ENCODE measurements at places on chromosomes 16 and 17. TPM values are rescaled to one million over a fixed set of nuclear protein-coding genes. Genes with fewer than 3 reads are reported as not detected.
A peak's percentile ranks its signal among the peaks of the same experiment; 100 is the strongest.

DNA sequence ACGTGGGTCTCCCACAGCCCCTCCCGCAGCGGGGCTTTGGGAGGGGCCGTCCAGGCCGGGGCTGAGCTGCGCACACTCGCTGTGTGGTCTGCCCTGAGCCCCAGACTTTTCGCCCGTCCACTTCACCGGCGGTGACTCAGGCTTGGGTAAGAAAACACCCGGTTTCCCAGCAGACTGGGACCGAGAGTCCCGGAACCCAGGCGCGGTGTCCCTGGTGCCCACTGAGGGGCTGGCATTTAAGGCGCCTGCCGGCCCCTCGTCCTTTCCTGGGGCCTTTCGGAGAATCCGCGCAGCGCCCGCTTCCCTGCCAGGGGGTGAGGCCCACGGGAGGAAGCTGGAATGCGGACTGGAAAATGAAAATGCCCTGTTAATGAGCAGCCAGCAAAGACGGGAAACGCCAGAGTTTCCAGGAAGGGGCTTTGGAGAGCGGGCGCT is 100.3 kb downstream of the C16orf95 start:
- no peaks in the 10 kb centered on the region for H3K4me1 ChIP-seq
- no peak for DNase-seq
- no peaks in the 10 kb centered on the region for H3K27me3 ChIP-seq
- H3K4me3 ChIP-seq: no peak overlapping the region

DNA sequence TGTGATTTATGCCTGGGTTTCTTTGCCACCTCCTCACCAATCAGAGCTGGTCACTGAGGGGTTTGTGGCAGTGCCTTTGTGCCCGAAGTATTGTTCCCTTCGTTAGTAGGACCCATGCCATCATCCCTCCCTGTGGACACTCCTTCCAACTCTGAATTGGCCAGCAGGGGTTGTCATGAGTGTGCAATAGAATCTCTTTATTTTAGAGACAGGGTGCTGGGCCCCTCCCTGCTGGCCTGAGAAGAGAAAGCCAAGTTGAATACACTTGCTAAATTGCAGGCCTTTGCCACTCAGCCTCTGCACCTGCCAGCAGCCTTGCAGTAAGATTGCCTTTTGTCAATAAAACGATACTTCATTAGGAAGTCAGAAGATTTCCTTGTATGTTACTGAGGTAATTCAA is 40.7 kb upstream of the SLC12A3 start:
- no peak overlapping the region for H3K4me3 ChIP-seq
- no peak overlapping the region for H3K27ac ChIP-seq
- H3K27me3 ChIP-seq: no peaks in the 10 kb centered on the region
- no peak for DNase-seq

DNA sequence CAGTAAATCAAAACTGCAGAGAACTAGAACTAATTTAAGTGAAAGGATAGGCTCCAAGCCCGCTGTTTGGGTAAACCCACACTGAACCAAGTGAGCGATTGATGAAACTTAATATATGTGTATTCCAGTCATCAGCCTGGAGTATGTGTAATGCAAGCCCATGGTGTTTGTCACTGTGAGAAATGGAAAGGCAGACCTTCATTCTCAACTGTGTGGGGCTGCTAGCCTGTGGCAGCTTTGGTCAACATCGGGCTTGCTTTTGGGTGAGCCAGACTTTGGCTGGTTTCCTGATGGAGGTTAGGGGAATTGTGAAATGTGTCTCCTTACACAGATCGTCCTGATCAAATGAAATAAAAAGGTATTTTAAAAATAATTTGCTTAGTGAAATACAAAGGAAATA is 279.9 kb downstream of the IRX3 start:
- no peak overlapping the region for H3K27ac ChIP-seq
- no peak for DNase-seq
- no peaks in the 10 kb centered on the region for H3K27me3 ChIP-seq
- no peaks in the 10 kb centered on the region for H3K4me1 ChIP-seq

DNA sequence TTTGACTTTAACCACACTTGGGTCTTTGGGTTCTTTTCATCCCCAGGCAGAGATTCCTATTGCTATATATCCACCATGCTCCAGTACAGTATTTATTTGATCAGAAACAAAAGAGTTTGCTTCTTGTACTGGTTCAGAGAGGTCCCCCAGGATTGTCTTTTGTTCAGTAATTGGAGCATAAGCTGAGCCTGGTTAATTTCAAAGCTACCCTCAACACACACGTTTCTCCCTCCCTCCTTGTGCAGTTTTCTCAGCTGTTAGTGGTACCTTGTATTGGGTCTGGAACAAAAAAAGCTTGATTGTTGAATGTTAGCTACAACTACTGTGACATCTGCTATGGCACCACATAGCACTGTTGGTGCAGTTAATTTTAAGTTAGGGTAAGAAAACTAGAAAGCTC is 50.0 kb downstream of the NUP93 start:
- no peaks in the 10 kb centered on the region for H3K36me3 ChIP-seq
- H3K4me1 ChIP-seq: peaks cover 18% of the 10 kb centered on the region
- H3K27ac ChIP-seq: no peak overlapping the region
- no peak for DNase-seq
- H3K4me3 ChIP-seq: no peak overlapping the region

- DNase-seq: no peak
- H3K4me3 ChIP-seq: no peak overlapping the region
- no peaks in the 10 kb centered on the region for H3K4me1 ChIP-seq
- H3K36me3 ChIP-seq: peaks cover 86% of the 10 kb centered on the region
- no peak overlapping the region for H3K27ac ChIP-seq
- no peaks in the 10 kb centered on the region for H3K27me3 ChIP-seq
Measured at GRCh38 chr16:2936436-2937011, 24.8 kb downstream of the FLYWCH1 start.

DNA sequence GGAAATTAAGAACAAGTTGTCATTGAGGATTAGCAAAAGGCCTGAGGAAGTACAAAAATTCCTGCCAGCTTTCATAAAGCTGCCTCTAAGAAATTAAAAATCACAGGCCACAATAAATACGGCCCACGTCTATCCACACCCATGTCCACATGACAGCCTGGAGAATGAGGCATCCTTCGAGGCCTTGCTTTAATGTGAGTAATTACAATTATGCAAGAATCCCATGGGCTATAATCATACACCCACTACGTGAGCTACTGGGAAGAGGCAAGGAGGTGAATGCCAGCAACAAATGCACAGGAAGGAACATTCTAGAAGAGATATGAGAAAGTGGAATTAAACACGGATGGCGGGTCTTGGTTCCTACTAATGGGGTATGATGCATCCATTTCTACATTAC is 65.4 kb upstream of the ZFHX3 start:
- H3K4me3 ChIP-seq: no peak overlapping the region
- no peak for DNase-seq
- no peaks in the 10 kb centered on the region for H3K36me3 ChIP-seq

- H3K4me3 ChIP-seq: no peak overlapping the region
- H3K36me3 ChIP-seq: no peaks in the 10 kb centered on the region
- no peaks in the 10 kb centered on the region for H3K27me3 ChIP-seq
- DNase-seq: no peak
- no peak overlapping the region for H3K27ac ChIP-seq
- H3K4me1 ChIP-seq: no peaks in the 10 kb centered on the region
Measured at GRCh38 chr17:65072660-65073071, 16.1 kb upstream of the GNA13 start.

GRCh38 chr16:11180489-11180888 is 75.5 kb downstream of the SOCS1 start:
- H3K27me3 ChIP-seq: no peaks in the 10 kb centered on the region
- no peak overlapping the region for H3K4me3 ChIP-seq
- H3K27ac ChIP-seq: no peak overlapping the region
- peaks cover 28% of the 10 kb centered on the region for H3K36me3 ChIP-seq
- no peaks in the 10 kb centered on the region for H3K4me1 ChIP-seq

DNA sequence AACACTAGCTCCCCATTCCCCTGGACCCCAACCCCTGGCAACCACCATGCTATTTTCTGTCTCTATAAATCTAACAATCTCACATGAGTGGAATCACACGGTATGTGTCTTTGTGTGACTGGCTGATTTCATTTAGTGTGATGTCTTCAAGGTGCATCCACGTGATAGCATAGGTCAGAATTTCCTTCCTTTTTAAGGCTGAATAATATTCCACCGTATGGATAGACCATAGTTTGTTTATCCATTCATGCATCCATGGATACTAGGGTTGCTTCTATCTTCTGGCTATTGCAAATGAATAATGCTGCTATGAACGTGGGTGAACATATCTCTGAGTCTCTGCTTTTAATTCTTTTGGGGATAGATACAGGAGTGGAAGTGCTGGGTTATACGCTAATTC is 43.9 kb downstream of the TMEM235 start:
- no peaks in the 10 kb centered on the region for H3K4me1 ChIP-seq
- H3K27ac ChIP-seq: peak overlapping the region; percentile 4
- no peaks in the 10 kb centered on the region for H3K36me3 ChIP-seq

DNA sequence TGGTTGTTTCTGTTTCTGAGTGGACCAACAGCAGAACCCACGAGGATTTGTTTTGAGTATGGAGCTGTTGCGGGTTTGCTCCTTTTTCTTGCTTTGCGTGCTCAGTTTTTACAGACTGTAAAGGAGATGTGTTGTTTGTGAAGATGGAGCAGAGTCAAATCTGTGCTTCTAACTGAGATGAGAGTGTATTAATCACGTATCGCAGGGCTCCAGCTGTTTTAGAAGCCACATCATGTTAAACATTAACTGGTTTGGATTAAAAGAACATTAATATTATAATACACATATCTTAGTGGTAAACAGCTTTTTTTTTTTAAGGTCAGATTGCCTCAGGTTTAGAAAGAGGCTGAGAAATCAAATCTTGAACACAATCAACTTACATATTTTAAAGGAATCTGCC is 69.4 kb downstream of the YPEL2 start:
- no peaks in the 10 kb centered on the region for H3K36me3 ChIP-seq
- no peak overlapping the region for H3K4me3 ChIP-seq
- H3K4me1 ChIP-seq: no peaks in the 10 kb centered on the region
- no peak for DNase-seq

DNA sequence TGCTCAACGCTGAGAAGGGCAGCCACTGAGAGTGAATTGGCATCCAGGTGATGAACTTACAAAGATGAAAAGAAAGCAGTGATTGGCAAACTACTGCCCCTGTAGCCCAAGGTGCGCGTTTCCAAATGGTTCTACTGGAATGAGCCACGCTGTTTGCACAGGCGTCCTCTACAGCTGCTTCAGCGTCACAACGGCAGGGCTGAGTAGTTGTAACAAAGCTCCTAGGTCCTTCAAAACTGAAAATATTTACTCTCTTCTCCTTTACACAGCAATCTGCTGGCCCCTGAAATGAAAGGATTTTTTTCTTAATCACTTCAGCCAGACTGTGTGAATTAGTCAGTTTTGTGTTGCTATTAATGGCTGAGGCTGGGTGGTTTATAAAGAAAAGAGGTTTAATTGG is 107.2 kb upstream of the FOXF1 start:
- H3K27me3 ChIP-seq: no peaks in the 10 kb centered on the region
- no peak overlapping the region for H3K4me3 ChIP-seq
- no peaks in the 10 kb centered on the region for H3K4me1 ChIP-seq
- H3K36me3 ChIP-seq: no peaks in the 10 kb centered on the region
- DNase-seq: no peak

DNA sequence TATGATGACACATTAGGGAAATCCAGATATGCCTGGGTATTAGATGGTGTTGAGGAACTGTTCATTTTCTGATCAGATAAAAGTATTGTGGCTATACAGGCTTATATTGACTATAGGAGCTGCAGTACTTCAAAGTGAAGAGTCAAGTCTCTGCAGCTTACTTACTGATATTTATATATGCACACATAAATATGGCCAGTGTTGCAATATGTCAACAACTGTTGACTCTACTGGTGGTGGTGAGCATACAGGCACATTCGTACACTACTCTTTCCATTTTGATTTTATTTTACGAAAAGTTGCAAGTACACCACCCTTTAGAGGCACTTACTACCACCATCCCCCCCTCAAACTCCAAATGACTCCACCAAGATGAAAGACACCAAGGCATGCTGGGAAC is 2.5 kb downstream of the CIAO2B start:
- no peak overlapping the region for H3K4me3 ChIP-seq
- H3K4me1 ChIP-seq: peaks cover 35% of the 10 kb centered on the region
- H3K36me3 ChIP-seq: peaks cover 25% of the 10 kb centered on the region
- no peak overlapping the region for H3K27ac ChIP-seq
- DNase-seq: no peak

GRCh38 chr17:28667870-28668269 is 5.9 kb downstream of the SUPT6H start:
- H3K27ac ChIP-seq: no peak overlapping the region
- no peak for DNase-seq
- peaks cover 19% of the 10 kb centered on the region for H3K4me1 ChIP-seq
- peaks cover 15% of the 10 kb centered on the region for H3K36me3 ChIP-seq
- H3K4me3 ChIP-seq: no peak overlapping the region
- H3K27me3 ChIP-seq: no peaks in the 10 kb centered on the region

DNA sequence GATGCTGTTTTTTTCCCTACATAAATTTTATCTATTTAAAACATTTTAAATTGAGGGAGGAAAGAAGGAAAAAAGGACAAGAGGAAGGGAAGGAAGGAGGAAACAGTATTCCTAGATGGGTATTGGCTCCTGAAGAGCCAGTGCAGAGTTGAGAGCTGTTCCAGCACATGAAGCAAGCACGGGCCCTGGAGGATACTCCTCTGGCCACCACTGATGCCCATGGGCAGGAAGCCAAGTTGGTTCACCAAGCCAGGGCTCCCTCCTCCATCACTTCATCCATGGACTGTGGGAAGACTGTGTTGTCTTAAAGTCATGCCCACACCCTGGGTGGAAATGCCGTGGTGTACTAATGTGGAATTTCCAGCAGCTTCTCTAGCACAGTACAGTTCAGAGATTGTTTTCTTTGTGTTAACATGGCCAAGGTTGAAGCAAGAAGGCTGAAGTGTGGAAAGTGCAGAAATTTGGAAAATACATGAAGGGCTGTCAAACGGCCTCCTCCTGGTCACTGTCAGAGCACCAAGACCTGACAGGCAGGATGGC is 23.9 kb upstream of the NOS2 start:
- no peak for DNase-seq
- no peaks in the 10 kb centered on the region for H3K4me1 ChIP-seq
- H3K27me3 ChIP-seq: no peaks in the 10 kb centered on the region
- H3K27ac ChIP-seq: no peak overlapping the region
- no peaks in the 10 kb centered on the region for H3K36me3 ChIP-seq

The OR3A3 gene
- not detected for total RNA-seq

The CCDC200 gene
- 2.0 TPM for total RNA-seq

The VTN gene
- total RNA-seq: not detected

The PDILT gene
- not detected for total RNA-seq

The NPW gene
- not detected for total RNA-seq

The TP53TG3F gene
- total RNA-seq: not detected

The BCL6B gene
- total RNA-seq: not detected

The PFAS gene
- total RNA-seq: 31.9 TPM

The ACE gene
- total RNA-seq: 4.8 TPM

The IRX5 gene
- total RNA-seq: not detected

The GPR142 gene
- total RNA-seq: not detected

The TMEM88 gene
- 11.6 TPM for total RNA-seq

The TVP23A gene
- total RNA-seq: 0.10 TPM

The SLC52A1 gene
- 0.16 TPM for total RNA-seq

Measured in naive thymus-derived CD4-positive, alpha-beta T cell (primary cell).